M059J (cell line): ENCODE measurements at places on chromosomes 12 and 14.

- DNase-seq = no peak
Observed at GRCh38 chr12:69885658-69886057, 60.6 kb downstream of the MYRFL start.

DNA sequence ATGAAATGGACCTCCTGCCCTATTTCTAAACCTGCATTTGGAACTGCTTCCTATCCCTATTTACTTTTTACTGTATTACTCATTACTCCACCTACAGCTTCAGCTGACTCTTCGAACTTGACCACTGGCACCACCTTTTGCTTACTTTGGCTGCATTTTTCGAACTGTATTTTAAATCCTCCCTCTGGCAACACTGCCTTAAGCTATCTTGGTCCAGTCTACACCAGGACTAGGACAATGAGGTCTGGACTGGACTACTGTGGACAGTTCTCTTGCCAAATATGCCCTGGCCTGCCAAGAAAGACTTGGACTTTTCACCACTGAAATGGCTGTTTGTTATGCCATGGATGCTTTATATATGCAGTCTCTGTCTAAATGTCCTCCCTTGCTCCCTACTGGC lies 328.1 kb downstream of the BTG1 start:
- peak; percentile 86 for DNase-seq

- peak; percentile 38 for DNase-seq
Observed at GRCh38 chr12:6084969-6085450, 39.5 kb downstream of the VWF start.

- no peak for DNase-seq
Observed at GRCh38 chr12:132033627-132034026, 83.9 kb downstream of the EP400 start.

DNA sequence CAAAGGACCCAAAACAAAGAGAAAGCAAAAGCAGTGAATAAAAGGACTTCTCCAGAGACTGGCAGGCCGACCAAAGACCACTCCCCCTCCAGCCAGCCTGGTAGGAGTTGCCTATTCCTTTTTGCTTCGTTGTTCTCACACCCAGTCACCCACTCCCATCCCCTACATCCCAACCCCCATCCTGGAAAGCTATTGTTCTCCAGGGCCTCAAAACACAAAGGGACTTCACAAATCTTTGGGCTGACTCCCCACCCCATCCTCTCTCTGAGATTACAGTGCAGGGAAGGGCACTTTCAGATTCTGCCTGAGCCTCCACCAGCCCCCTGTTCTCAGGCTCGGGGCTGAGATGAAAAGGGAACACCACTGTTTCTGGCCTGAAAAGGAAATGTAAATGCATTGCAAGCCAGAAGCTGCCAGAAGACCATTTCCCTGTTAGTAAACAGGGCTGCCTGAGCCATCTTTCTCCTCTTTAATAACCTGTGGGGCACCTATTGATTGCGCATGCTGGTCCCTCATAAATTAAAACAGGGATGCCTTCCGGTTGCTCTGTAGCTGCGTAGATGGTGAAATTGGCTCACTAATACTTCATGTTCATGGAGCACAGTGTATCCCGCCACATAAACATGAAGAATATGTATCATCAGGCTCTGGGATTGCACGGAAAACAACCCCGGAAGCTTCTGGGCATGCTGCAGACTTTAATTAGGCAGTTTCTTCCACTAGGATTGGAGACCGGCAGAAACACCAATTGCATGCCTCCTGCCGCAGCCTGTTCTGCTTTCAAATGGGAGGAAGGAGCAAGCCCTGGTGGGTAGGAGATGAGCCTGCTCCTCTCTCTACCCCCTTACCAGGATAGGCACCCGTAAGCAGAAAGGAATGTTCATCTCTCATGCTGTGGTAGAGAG lies 130.3 kb upstream of the FUT8 start:
- DNase-seq = peak; percentile 91

- peak; percentile 98 for DNase-seq
Observed at GRCh38 chr12:47377414-47378221, 297.9 kb upstream of the AMIGO2 start.

GRCh38 chr12:48600552-48600951 lies 30.7 kb upstream of the LALBA start:
- DNase-seq = no peak

- no peak for DNase-seq
Observed at GRCh38 chr14:88488897-88489296, 65.9 kb downstream of the PTPN21 start.

DNA sequence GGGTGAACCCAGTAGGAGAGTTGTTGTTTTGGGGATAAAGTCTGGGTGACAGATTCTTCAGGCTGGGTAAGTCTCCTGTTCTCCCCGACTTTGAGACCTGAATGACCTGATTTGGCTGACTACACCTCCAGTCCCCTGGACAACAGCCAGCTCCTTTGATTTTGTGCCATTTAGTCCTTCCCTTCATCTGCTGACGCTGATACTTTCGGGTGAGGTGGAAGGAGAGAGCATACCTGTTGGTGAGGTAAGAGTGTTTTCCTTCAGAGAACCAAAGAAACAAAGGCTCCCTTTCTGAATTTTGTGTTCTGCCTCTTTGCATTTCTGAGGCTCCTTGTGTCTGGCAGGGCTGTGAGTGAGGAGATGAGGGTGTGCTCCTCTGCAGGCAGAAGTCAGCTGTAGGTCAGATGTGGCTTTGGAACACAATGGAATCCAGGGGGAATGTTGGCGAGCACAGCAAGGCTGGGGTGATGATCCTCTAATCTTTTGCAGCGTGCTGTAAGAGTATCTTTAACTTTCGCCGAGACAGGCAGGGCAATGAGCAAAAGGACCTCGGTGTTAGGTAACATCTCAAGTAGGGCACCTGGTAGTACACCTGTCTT lies 12.1 kb downstream of the ETV6 start:
- no peak for DNase-seq

- DNase-seq = no peak
Observed at GRCh38 chr12:71046215-71046614, 111.6 kb downstream of the TSPAN8 start.

- DNase-seq = no peak
Observed at GRCh38 chr14:68541178-68541896, 251.5 kb downstream of the ZFP36L1 start.
